Activated CD4-positive, alpha-beta T cell treated with anti-CD3 and anti-CD28 coated beads, Interleukin-2, amount 10 ng/mL, durations not matched to agents 7 days and 5 days (primary cell): ENCODE measurements at places on chromosomes 12 and 14. TPM values are rescaled to one million over a fixed set of nuclear protein-coding genes. Genes with fewer than 3 reads are reported as not detected.

DNA sequence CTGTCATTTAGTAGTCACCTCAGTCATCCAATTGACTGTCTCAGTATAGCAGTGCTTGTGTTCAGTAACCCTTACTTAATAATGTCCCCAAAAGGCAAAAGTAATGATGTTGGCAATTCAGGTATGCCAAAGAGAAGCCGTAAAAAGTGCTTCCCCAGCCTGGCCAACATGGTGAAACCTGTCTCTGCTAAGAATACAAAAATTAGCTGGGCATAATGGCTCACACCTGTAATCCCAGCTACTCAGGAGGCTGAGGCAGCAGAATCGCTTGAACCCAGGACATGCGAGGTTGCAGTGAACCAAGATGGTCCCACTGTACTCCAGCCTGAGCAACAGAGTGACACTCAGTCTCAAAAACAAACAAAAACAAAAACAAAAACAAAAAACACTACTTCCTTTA lies 33.6 kb downstream of the SENP1 start:
- H3K4me1 ChIP-seq = peaks cover 1% of the 10 kb centered on the region
- no peak overlapping the region for H3K4me3 ChIP-seq
- peaks cover 39% of the 10 kb centered on the region for H3K36me3 ChIP-seq
- H3K27me3 ChIP-seq = no peaks in the 10 kb centered on the region

Gene KRT73
- total RNA-seq = 8.6 TPM

GRCh38 chr12:112977139-112977538 lies 1.2 kb upstream of the OAS2 start:
- H3K4me3 ChIP-seq = no peak overlapping the region
- H3K27me3 ChIP-seq = no peaks in the 10 kb centered on the region
- H3K36me3 ChIP-seq = peaks cover 52% of the 10 kb centered on the region
- DNase-seq = no peak
- peaks cover 41% of the 10 kb centered on the region for H3K4me1 ChIP-seq

GRCh38 chr12:64983771-64984278 lies 137.3 kb downstream of the WIF1 start:
- DNase-seq = no peak
- no peak overlapping the region for H3K27ac ChIP-seq
- no peaks in the 10 kb centered on the region for H3K36me3 ChIP-seq
- peaks cover 3% of the 10 kb centered on the region for H3K27me3 ChIP-seq

Gene HOXC13
- total RNA-seq = not detected

DNA sequence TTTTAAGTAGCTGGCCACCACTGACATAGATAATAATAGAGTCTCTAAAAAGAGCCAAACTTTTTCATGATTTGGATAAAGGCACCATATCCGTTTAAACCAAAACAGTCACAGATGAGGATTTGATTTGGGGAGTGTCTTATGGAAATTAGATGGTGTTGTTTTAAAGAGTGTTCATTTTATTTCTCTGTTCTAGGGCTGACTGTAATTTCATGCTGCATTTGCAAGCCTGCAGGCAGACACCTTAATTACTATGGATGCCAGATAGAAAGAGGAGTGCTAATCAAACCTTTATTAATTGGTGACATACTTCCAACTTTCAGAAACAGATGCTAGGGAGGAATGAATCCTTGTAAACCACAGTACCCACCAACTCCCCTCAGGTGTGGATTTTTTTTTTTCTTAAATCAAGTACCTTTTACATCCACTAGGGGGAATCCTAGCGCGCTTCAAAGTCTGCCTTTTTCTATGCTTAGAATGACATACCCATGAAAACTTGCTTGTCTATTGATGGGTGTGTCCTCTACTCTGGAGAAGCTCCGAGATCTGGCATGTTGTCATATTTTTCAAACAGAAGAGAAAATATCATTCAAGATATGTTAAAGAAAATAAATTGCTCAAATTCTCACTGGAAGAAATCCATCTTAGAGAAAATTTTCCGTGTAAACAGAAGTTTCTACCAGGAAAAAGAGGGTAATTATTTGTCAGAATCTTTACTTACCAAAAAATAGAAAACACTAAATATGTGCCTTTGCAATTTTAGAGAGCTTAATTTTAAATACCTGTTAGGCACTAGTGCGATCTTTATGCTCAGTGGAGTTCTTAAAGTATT lies 14.2 kb upstream of the PLXNC1 start:
- peaks cover 11% of the 10 kb centered on the region for H3K27me3 ChIP-seq
- H3K4me3 ChIP-seq = no peak overlapping the region
- DNase-seq = peak; percentile 57

Gene SLC25A47
- total RNA-seq = not detected

Gene TAS2R31
- 3.0 TPM for total RNA-seq

- H3K27me3 ChIP-seq = peaks cover 8% of the 10 kb centered on the region
- no peak overlapping the region for H3K4me3 ChIP-seq
- H3K36me3 ChIP-seq = no peaks in the 10 kb centered on the region
- no peak overlapping the region for H3K27ac ChIP-seq
- DNase-seq = no peak
These were observed 83.0 kb downstream of the EPS8 start for GRCh38 chr12:15706010-15706676.

DNA sequence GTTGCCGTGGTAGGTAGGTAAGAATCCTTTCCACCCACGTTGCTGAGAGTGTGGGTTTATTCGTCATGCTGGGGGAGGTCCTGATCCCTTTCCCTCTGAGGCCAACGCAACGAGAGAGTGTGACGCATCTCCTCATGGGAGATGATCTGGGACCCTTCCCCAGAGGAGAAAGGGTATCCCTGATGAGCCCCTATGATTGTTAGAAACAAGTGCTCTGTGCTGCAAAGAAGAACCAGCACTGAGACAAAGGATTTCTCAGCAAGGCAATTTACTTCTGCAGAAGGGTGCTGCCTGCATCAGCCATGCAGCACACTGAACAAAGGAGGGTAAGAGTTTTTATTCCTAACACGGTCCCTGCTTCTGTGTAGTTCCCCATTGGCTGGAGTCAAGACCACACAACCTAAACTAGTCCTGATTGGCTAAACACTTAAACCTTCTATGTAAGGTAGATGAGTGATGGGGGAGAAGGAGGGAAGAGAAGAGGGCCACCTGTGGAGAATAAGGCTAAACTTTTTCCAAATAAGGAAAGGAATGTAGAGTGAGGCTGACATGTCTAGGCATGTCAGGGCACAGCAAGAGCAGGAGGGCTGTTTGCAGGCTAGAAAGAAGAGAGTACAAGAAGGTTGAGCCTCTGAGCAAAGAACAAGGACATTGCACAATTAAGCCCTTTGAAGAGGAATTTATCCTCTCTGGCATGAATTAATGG lies 21.3 kb downstream of the CLEC2A start:
- H3K4me3 ChIP-seq = no peak overlapping the region
- H3K27me3 ChIP-seq = peaks cover 6% of the 10 kb centered on the region
- peak overlapping the region; percentile 28 for H3K27ac ChIP-seq

Gene ANO4
- total RNA-seq = not detected

Gene PDE6H
- not detected for total RNA-seq
